Muscle of leg (tissue), 16 donors: ENCODE measurements at places on chromosomes 3 and 15.

GRCh38 chr3:139521144-139521543 is 18.4 kb downstream of the RBP1 start:
- DNase-seq = no peak

DNA sequence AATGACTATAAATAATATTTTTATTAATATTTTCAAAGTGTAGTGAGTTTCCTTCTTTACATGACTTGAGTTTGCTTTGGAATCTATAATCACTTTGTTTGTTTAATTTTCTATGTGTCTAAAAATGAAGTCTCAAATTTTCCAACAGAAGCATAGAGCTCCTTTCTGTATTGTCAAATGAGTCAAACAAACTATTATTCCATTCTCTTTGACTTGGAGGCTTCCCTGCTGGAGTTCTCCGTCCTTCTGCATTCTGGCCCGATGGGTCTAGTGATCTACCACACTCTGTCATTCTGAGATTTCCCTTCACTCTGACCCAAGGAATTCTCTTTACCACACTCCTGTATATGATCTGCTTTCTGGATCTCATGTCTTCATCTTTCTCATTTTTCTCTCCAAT is 30.1 kb downstream of the POLR2M start:
- no peak for DNase-seq

- peak; percentile 91 for DNase-seq
Observed at GRCh38 chr15:41561777-41562145, 2.7 kb downstream of the TYRO3 start.

DNA sequence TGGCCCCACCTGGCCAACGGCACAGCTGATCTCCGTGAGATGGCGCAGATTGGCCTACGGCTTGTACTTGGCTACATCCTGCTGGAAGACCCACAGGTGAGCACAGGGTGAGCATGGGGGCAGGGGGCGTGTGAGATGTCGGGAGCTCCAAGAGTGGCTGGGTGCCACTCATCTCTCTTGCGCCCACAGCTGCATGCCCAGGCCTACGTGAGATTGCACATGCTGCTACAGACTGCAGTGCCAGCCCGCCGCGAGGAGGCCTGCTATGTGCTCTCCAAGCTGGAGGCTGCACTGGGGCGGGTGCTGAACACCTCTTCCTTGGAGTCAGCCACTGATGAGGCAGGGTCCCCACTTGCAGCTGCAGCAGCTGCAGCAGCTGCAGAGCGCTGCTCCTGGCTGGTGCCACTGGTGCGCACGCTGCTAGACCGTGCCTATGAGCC is 22.3 kb downstream of the NBEAL2 start:
- no peak for DNase-seq

DNA sequence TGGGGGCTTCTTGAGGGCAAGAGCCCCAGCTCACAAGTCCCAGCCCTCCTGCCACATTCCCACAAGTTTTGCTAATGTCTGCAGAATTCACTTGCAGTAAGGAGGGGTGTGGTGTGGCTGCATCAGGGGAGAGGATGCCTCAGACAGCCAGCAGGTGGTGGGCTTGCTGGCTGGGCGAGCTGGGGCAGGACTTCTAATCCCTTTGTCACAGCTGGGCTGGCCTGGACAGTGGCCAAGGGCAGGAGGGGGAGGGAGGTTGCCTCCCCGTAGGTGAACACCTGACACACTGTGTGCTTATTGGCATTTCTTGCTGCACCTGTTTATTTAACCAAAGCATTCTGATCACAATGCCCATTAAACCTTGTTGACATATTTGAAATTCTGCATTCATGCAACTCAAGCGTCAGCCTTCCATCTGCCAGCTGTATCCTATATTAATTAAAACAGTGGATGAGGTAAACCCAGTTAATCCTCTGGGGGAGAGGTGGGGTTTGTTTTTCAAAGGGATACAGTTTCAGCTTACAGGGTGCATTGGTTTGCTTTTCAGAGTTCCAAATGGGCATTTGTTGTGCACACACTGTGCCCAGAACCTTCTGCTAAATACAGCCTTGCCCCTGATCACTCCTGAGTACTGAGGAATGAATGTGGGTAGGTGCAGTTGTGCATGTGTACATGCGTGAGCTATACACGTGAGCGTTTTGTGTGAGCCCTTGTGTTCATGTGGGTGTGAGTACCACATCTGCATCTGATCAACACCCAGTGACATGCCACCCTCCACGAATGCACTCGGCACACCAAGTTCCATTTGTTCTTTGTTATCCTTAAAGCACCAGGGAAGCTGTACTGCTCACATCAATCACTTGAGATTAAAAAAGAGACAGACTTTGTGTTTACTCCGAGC is 268.7 kb downstream of the XXYLT1 start:
- peak; percentile 45 for DNase-seq

- DNase-seq = no peak
Observed at GRCh38 chr15:89772932-89773583, 3.1 kb upstream of the MESP2 start.

GRCh38 chr3:33360136-33360825 is 79.9 kb downstream of the UBP1 start:
- no peak for DNase-seq

DNA sequence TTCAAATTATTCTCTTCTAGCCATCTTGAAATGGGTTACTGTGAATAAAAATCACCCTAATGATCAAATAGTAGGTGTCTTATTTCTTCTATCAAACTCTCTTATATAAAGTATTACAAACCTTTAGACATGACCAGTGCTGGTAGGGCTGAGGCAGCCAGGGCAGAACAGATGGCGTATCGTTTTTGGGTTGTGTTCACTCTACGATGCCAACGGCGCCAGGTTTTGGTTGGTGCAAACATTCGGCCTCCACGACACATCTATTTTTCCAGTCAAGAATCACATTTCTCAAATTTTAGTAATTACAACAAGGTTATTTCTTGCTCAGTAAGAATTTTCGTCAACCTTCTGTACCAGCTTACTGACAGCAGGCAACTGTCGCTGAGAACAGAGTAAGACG is 2.2 kb downstream of the RPL4 start:
- no peak for DNase-seq

GRCh38 chr15:101560722-101561583 is 71.4 kb upstream of the PCSK6 start:
- DNase-seq = no peak

GRCh38 chr3:142648950-142649349 is 52.8 kb downstream of the PLS1 start:
- no peak for DNase-seq

GRCh38 chr3:134898181-134898754 is 103.2 kb downstream of the EPHB1 start:
- DNase-seq = peak; percentile 4

DNA sequence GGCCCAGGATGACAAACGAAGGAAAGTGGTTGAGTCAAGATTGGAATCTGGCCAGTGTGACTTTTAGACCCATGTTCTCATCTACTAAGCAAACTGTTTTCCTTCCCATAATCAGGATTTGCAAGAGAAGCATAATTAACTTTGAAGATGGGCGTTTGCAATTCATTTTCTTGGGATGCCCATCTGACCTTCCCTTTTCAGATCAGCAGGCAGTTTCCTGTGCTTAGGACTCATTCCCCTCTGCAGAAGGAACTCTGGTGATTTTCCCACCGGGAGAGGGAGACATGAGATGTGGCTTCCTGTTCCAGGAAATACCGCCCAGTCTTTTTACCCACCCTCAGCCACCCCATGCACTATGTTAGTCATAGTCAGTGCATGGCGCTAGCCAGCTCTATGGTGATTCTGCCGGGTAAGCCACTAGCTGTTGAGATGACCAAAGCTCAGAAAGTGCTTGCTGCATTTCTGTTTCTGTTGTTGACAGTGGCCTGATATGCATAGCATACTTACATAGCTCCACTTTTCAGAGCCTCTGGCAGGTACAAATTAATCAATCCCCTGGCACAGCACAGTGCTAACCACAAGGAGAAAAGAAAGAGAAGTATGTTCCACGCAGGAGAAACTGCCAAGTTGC is 129.4 kb downstream of the VGLL4 start:
- peak; percentile 66 for DNase-seq

GRCh38 chr3:194503081-194503531 is 16.3 kb upstream of the ATP13A3 start:
- peak; percentile 21 for DNase-seq

- DNase-seq = no peak
Observed at GRCh38 chr15:48577469-48577868, 68.0 kb downstream of the FBN1 start.

GRCh38 chr15:76866008-76866407 is 39.1 kb downstream of the SCAPER start:
- no peak for DNase-seq

- no peak for DNase-seq
Observed at GRCh38 chr3:39980781-39981180, 171.4 kb downstream of the MYRIP start.

DNA sequence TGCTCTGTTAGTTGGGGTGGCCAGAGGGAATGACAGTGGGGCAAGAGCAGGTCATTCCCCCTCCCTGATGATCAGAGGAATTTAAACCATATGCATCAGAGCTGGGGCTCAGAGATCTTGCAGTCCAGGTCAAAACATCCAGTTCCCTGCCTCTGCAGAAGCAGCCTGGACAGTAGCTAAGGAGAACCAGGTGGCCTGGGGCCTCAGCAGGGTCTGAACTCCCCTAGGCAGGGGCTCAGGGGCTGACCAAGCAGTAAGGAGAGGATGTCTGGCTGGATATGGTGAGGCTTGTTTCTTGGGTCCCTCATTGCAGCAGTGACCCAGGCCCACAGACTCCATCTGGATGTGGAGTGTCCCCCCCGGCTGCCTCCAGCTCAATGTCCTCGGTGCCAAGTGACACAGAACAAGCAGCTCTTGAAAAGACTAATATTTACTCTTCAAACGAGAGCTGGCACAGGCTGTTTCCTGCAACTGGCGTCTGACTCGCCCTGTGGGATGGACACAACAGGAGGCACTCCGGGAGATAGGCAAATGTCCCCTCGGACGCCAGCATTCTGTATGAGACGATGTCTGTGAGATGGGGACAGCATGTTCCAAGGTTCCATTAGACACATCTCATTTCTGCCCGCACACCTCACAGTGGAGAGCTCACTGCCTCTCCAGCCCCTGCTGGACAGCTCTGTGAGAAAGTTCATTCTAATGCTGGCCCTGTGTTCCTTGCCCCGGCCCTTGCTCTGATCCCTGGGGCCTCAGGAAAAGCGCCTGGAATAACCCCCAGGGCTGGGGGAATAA is 37.1 kb downstream of the SEC22C start:
- no peak for DNase-seq

DNA sequence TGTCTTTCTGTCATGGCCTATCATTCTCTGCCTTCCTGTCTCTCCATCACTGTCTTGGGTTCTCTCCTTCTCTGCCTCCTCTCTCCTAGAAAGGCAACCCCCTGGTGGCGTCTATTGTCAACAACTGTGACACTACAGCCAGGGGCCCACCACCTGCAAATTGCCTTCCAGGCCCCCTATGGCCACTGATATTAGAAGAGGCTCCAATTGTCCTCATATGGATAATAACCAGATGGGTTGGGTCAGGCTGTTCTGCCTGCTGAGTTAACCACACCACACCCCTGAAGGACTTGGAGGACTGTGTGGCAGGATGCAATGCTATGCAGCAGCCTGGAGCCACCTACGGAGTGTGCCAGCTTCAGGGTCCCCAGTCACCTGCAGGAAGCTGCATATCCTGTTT is 665.0 kb downstream of the NTRK3 start:
- no peak for DNase-seq

GRCh38 chr3:127680798-127681221 is 8.1 kb downstream of the ABTB1 start:
- no peak for DNase-seq

DNA sequence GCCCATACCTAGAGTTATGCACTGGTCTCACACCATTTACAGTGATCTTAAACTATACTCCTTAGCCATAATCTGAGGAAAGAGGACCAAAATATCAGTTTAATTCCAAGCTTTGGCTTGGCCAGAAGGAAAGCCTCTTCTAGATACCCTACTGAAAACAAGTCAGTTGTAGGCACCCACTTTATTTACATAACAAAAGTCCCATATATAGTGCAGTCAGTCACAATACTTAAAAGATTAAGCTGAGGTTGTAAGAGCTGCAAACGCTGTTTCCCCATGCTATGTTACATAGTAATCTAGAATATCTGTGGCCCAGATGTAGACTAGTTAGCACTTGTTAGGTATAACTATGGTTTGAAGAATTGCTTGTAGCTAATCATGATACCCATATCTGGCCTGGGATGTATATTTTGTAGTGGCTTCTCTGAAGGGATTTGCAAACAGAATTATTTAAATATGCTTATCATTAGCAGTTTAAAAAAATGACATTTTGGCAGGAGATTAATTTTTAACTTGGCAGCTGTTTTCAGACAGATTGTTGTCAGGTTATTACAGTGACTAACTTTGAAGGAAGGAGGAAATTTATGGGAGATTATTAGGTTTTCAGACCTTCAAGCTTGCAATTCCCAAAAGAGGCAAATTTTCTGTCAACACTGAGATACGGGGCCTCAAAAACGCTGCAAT is 160.4 kb upstream of the SLC2A2 start:
- DNase-seq = no peak

- no peak for DNase-seq
Observed at GRCh38 chr3:132840201-132840700, 118.0 kb upstream of the NPHP3 start.

- DNase-seq = no peak
Observed at GRCh38 chr3:12509466-12509865, 25.2 kb downstream of the TSEN2 start.

DNA sequence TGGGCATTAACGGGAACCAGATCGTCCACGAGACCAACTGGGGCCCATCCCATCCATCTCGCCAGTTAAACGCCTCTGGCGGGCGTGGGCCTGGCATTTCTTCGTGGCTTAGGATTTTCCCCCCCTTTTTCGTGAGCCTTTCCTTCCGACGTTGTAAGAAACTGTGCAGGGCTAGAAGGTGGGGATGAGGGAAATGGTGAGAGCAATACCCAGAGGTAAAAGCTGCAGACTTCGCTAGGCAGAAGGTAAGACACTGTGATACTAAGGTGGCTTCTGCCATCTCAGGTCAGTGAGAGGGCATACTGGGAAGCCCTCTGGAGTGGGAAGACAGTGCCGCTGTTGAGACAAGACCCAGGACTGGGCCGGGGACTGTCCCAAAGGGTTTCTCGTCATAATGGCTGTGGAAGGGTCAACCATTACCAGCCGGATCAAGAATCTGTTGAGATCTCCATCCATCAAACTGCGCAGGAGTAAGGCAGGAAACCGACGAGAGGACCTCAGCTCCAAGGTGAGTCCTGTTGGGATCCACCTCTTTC is 666 bp downstream of the MAPKBP1 start:
- DNase-seq = no peak

- DNase-seq = no peak
Observed at GRCh38 chr3:194462936-194463335, 23.9 kb downstream of the ATP13A3 start.

- no peak for DNase-seq
Observed at GRCh38 chr15:88664151-88664778, 25.4 kb downstream of the ISG20 start.

DNA sequence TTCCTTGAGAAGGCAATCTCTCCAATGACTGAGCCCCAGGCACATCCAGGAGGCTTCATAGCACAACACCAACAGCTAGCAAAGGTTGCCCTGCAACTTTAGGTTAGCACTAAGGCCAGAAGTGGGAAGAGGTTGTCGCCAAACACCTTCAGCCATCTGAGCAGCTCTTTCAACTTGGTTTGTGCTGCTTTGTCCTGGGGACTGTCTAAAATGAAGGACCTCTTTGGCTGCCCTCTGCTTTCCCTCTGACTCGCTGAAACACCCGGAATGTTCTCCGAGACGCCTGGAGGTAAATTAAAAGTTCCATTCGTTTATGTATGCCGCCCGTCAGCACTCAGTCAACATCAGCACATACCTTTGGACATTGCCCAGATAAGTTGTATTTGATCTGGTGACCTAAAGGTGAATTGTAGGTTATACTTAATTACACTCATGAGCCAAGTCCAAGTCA is 121.2 kb upstream of the NR2F2 start:
- no peak for DNase-seq

- DNase-seq = no peak
Observed at GRCh38 chr3:170154084-170154483, 27.4 kb downstream of the PHC3 start.
